Pons (tissue), 1 donor: ENCODE measurements at places on chromosomes 2 and 18.

DNA sequence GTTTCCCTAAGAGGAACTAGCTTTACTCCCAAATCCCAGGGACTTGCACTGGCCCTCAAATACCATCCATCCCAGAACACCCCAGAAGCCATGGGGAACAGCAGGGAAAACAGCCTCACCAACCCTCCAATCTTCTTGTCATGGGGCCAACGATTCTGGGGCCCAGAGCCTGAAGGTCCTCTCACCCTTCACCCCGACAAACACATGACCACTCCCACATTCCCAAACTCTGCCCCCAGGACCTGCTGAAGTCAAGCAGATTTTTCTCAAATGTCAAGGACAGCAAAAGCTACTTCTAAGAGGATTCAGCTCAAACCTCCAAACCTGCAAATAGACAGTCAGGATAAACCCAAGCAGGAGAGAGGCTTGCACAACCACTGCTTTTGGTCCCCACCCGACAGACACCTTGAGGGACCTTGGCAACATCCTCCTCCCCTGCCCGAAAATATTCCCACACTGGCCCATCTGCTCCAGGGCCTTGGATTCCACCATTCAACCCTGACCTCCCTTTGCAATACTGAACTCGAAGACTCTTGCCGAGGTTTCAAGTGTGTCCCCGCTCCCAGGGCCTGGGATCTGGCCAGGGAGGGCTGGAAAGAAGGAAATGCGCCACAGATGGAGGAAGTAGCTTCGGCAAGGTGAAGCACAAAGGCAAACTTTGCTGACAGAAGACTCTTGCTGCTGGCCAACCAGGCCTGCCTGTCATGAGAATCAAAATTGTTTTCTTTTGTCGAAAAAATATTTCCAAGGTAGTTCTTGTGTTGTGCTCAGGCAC is 143.3 kb downstream of the ZFP36L2 start:
- no peak for DNase-seq

DNA sequence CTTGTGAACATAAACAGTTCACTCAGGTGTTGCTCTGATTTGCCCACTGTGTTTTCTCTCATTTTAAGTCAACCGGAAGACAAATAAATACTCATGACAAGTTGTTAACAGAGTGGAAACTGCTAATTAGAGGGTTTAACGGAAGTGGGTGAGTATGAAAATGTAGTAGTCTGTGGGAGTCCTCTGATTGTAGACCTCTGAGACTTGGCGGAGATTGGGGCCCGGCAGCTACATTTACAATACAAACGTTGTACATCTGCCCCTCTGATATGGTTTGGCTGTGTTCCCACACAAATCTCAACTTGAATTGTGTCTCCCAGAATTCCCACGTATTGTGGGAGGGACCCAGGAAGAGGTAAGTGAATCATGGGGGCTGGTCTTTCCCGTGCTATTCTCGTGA is 107.3 kb upstream of the FAM98A start:
- DNase-seq, result no peak

DNA sequence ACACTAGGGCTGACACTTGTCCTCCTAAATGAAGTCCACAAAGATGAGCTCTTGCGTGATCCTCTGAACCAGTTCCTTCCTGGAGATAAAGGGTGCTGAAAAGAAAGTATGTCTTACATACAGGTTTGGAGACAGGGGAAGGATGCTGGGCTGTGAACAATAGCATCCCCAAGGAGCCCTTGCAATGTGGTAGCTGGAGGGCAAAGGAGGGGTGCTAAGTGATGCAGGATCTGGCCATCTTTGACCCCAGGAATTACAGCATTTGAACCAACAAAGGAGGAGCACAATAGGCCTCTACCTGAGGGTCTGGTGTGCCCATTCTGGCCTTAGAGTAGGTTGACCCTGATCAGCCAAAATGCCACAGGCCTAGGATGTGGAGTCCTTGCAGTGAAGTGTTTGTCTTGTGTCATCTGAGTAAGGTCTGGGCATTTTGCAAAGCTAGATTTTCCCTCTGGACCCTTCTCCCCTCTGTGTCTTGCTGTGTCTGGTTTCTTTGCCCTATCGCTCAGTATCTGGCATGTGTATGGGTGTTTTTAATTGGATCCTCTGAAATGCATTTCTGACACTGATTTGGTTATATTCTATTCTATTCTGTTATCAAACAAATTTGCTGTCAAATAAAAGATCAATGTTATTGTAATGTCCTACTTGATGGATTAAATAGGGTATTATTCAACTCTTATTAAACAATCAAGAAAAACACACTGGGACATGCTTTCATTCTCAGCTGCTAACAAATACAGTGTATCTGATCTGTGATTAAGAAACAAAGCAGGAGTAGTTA is 364.8 kb upstream of the MEIS1 start:
- no peak for DNase-seq

DNA sequence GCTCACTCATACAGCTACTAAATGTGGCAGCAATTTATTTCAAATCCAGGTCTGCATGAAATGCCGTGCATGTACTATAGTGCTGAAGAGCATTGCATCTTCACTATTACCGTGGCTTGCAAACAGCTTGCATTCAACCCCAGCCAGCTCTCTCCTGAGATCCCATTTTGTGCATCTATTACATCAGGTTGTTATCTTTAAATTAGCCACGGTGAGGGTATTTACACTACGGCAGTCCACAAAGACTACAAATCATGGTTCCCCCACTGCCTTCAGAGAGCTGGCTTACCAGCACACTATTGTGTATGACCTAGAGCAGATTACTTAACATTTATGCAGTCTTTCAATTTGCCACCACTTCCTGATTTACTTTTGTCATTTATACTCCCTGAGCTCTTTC is 621.3 kb upstream of the LRATD1 start:
- no peak for DNase-seq

DNA sequence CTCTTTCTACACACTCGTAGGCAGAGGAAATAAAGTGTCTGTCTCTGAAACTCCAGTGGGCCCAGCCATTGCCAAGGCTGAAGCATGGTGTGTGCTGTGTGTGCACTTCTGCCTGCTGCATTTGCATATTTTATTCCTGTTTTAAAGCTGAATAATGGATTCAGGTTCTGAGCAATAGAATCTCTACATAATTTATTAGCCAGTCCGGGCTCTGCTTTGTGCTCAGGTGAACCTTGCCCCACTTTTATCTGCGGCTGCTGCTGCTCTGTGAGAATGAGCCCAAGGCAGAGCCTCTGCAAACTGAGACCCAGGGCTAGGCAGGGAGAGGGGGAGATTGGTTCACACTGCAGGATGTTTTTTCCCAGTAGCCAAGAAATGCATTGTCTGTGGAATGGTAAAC is 64.6 kb upstream of the SH3BP4 start:
- no peak for DNase-seq

DNA sequence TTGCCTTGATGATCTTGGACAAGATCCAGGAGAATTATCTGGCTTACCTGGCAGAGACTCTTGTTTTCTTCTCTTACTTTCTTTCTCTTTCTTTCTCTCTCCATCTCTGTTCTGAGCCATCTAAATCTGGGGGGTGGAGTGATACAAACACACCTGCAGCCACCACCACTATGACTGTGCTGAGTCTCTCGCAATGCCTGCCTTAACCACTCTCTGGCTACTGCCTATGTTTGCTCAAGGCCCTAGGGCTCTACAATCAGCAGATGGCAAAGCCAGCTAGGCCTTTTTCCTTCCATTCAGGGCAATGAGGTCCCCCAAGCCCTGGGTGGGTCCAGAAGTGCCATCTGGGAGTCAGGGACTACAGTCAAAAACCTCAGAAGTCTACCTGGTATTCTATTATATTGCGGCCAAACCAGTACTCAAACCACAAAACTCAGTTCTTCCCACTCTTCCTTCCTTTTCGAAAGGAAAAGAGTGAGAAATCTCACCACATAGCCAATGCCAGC is 978.9 kb upstream of the NXPH2 start:
- no peak for DNase-seq

GRCh38 chr2:120949957-120950590 is 214.4 kb downstream of the GLI2 start:
- no peak for DNase-seq

DNA sequence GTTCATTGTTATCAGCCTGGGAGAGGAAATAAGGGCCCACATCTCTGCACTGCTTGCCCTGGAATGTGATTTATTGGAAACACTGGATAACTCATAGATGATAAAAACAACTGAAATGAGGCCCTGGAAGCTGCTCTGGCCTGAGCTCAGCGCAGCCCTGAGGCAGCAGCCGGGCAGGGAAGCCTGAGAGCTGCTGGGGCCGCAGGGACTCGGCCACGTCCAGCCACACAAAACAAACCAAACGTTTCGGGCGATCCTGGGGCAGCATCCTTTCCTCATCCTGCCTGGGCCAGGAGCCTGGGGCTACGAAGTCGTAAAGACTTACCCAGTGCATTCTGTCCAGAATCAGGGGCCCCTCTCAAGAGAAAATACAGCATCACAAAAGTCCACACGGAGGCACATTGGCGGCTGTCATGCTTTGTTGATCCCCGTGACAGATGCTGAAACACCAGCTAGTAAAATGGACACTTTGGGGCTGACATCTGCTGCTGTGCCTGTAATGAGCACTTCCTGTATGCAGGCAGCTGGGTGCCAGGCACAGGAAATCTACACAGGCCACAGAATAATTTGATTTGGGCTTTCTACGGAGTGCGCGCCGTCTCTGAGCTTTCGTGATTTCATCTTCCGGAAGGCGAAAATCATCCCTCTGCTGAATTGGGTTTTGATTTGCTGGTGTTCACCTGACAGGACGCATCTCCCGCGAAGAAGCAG is 250.6 kb downstream of the EIPR1 start:
- DNase-seq, result no peak

GRCh38 chr2:124180635-124181034 is 155.5 kb downstream of the CNTNAP5 start:
- no peak for DNase-seq

DNA sequence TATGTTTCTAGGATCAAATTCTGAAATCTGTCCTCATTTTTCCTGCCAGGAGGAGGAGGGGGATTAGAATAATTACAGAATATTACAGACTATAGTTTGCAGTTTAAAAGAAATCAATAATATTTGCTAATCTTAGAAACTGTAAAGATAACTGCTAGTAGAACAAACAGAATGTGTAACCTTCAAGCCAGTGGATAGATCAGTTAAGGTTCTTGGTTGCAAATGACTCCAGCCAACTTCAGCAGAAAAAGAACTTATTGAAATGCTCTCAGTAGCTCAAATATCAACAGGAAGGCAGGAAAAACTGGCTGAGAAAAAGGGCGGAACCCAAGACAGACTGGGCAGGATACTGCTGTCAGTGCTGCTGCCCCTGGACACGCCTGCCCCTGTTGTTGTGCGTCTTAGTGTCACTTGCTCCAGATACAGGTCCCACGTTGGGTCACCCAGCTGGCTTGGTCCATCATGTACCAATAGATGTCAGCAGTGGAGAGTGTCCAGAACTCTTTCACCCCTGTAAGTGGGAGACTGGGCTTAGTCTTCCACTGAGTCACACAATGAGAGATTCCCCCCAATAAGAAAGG is 10.2 kb downstream of the NMUR1 start:
- no peak for DNase-seq

GRCh38 chr2:239259603-239260298 is 141.1 kb downstream of the HDAC4 start:
- no peak for DNase-seq

DNA sequence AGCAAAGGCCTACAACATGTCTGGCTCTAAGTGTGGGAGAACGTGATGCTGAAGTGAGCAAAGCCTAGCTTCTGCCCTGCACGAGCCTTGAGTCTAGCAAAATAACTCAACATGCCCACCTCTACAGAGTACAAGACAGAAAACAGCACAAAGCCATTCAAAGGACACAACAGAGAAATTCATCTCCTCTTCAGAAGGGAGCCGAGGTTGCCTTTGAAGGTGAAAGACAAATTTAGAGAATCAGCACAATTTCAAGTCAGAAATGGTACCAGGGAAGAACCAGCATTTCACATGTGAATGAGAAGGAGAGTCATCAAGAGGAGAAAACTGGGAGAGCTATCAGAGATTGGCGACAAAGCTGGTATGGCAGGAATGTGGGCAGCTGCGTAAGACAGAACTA is 21.7 kb upstream of the CYTIP start:
- DNase-seq, result no peak
